ENCODE measurements at places on chromosomes 12 and 14.

DNA sequence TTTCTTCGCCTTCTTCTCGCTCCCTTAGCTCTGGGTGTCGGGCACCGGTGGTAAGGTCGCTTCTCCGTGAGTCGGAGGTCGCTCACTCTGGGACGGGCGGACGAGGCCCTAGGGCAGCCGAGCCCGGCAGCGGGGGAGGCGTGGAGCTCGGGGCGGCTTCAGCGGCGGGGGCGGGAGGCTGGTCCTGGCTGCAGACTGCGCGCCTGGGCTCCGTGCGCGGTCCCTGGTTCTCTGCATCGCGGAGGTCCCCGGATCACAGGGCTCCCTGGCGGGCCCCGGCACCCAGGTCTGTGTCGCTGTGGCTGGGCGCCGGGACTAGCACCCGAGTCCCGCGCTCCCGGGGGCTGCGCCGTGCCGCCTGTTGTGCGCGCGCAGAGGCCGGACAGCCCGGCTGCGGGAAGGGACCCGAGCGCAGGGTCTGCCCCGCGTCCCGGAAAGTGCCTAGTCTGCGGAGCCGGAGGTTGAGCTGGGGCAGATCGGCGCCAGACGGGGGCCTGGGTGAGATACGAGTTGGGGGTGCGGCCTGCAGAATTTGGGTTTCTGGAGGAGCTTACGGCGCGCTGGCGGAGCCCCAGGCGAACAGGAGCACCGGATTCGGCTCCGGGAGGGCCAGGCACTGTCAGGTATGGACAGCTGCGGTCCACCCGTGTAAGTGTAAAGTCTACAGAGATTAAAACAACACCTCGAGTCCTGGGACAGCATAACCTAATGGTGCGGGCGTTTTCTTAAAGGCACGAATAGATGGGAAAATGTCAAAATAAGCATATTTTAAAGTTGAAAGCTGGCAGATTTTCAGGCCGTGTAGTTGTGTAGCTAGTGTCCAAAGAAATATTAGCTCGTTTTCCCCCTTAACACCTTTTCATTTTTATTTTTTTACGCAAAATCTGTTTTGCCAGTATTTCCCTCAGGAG lies 713 bp downstream of the FRMD6 start:
- no peak for DNase-seq

GRCh38 chr12:101792046-101792931 lies 38.5 kb downstream of the GNPTAB start:
- no peak for DNase-seq

DNA sequence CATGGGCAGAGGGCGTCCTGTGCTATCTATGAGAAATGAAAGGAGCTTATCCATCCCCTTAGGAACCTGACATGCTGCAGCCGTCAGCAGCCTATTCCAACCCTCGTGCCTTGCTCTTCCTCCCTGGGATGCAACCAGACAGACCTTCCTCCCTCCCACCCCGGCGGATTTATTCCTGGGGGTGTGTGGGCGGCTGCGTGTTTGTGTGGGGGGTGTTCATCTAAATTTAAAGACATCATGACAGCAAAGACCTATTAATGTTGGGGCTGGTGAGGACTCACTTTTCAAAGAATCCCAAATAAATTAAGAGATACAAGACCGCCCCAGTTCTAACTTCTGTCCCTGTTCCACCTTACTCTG lies 52.0 kb downstream of the WSCD2 start:
- no peak for DNase-seq

- no peak for DNase-seq
Measured at GRCh38 chr12:109510196-109510595, 32.8 kb downstream of the UBE3B start.

DNA sequence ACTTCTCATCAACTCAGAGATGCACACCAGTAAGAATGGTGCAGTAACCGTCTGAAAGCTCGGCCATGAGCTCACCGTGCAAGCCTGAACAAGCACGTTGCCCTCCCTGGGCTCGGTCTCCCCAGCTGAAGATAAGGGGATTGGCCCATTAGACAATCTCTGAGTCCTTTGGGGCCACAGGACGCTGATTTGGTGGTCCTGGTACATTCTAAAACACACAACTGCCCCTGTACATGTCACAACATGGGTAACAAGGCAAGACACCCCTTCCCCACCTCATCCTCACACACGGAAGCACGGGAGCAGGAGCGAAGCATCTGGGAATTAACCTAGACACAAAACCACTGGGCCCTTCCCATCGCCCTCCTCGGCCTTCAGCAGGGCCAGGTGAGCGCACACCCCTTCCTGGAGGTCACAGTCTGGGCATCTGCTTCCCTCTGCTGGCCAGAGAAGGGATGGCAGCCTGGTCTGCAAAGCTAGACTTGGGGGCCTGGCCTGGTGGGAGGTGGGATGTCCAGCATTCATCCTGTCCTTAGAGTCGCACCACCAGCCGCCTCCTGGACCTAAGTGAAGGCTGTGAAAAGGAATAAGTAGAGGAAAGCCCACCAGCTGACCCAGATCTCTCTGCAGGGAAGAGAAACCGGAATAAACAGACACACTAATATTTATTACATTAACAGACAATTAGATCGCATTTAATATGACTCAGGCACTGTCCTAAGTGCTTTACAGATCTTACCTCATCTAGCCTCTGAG lies 18.9 kb upstream of the SMUG1 start:
- DNase-seq: peak; percentile 40

GRCh38 chr14:69812711-69813110 lies 15.7 kb upstream of the SLC10A1 start:
- no peak for DNase-seq

GRCh38 chr14:95679148-95679815 lies 6.9 kb upstream of the TCL1B start:
- DNase-seq: no peak

DNA sequence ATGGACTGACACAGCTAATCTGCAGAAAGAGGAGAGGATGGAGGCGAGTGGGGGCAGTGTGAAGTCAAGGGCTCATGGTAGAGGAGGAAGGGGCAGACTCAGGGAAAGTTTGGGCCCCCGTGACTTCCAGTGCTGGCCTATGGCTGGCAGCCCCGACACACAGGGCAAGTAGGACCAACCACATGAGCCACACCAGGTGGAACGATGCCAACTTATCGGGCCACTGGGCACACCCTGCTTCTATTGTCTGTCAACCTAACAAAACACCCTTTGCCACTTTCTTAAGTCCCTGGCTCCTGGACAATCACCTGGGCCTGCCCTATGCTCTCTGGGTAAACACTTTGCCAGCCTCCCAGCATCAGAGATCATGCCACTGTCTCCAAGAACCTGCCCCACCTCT lies 65.2 kb upstream of the PSMC1 start:
- no peak for DNase-seq

Data from inflammatory macrophage treated with lipopolysaccharide for 4 hours (primary cell).